Stimulated activated CD8-positive, alpha-beta memory T cell treated with anti-CD3 and anti-CD28 coated beads, Interleukin-15, amount 100 ng/mL, for 4 hours (primary cell): ENCODE measurements at places on chromosomes 13 and 19.

DNA sequence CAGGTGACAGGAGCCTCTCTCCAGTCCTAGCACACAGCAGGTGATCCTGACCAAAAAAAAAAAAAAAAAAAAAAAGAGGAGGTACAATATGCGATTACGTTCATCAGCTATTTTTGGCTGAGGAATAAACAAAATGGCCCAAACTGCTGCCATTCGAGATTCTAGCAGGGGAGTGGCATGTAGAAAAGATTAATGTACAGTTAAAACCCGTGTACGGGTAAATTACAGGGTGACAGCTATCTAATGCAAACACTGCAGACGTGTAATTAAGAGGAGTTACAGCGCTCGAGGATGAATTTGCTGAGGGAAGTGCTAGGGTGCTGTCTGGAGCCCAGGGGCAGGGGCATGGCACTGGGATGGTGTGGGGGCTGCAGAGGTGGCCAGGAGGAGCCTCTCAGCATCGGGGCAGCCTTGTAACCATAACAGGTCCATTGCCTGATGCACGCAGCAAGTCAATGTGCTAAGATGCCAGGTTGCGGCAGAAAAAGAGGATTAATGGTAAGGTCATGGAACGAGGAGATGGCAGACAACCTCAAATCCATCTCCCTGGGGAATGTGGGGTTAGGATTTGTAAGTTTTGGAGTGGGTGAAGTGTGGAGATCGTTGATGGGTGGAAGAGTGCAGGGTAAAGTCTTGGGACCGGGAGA lies 17.4 kb downstream of the CHST8 start:
- DNase-seq = no peak

GRCh38 chr13:36919171-36919832 lies 736 bp downstream of the SMAD9 start:
- no peak for DNase-seq

DNA sequence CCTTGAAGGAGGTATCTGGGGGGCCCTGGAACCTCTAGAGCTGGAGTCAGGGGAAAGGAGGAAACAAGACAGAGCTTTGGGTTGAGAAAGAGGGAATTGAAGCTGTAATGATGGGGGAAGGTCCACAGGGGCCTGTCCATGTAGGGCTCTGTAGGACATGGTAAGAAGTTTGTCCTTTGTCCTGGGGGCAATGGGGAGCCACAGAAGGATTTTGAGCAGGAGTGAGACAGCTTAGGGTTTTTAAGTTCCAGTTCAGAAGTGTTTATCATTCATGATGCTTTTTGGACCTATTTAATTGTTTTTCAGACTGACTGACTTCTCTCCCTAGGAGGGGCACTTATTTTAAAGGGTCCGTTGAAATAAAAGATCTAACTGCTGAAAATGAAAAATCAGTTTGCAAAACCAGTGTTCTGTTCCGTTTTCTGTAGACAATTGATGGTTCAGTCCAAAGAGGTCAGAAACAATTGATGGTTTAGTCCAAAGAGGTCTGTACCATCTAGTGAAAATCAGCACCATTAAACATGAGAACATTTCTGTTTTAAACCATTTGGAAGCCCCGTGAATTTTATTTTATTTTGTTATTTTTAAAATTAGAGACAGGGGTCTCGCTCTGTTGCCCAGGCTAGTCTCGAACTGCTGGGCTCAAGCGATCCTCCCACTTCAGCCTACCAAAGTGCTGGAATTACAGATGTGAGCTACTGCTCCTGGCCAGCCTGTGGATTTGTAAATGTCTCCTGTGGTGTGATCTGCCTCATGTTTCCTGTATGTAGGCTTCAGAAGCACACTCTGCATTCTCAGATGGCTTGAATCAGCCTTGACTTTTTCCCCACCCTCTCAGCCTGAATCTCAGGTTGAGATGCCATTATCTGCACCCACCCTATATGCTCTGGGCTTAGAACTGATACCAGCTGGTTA lies 8.4 kb downstream of the PLD3 start:
- no peak for DNase-seq

DNA sequence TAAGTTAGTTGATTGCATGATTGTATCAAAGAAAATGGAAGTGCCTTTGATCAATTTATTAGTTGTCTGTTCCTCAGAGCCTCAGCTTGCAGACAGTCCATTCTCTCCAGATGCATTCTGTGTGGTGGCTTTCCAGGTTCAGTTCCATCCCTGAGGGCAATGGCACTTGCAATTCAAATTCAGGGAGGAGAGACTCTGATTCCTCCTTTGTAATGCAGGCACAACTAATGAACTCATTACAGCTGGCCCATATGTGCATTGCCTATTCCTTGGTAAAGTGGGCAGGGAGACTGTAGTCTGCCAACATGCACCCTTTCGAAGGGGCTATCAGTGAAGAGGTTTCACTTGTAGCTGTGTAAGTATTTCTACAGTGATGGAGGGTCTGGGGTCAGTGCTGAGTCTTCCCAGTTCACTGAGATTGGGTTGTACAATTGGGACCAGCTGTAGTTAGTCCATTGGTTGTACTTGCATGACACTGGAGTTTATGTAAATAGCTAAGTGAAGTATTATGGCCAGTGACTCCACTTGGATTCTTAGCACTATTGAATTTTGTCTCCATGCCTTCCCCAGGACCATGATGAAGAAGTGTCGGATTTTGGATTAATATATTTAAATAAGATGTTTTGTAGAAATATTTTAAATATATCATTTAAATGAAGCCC lies 401.7 kb downstream of the GPC6 start:
- DNase-seq = no peak

- DNase-seq = no peak
Observed at GRCh38 chr13:106617561-106617960, 49.6 kb upstream of the ARGLU1 start.

GRCh38 chr13:70191034-70191433 lies 82.8 kb upstream of the KLHL1 start:
- DNase-seq = no peak

DNA sequence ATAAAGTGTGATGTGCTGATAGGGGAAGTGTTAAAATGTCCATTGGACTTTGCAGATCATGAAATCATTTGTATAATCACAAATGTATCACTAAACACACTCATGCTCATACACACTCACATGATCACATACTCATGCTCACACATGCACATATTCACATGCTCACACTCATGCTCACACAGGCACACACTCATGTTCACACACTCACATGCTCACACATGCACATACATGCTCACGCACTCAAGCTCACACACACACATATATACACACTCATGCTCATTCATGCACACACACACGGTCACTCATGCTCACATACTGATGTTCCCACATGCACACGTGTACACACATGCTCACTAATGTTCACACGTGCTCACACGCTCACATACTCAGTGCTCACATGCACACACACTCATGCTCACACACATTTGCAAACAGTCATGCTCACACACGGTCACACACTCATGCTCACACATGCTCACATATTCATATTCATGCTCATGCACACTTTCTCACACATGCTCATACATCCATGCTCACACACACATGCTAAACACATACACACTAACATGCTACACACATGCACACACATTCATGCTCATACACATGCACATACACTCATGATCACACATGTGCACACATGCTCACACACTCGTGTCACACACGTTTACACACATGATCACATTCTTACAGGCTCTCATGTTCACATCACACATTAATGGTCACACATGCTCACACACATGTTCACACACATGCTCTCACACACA lies 116.7 kb upstream of the GJB6 start:
- no peak for DNase-seq

GRCh38 chr13:51396352-51396751 lies 56.5 kb downstream of the INTS6 start:
- no peak for DNase-seq

DNA sequence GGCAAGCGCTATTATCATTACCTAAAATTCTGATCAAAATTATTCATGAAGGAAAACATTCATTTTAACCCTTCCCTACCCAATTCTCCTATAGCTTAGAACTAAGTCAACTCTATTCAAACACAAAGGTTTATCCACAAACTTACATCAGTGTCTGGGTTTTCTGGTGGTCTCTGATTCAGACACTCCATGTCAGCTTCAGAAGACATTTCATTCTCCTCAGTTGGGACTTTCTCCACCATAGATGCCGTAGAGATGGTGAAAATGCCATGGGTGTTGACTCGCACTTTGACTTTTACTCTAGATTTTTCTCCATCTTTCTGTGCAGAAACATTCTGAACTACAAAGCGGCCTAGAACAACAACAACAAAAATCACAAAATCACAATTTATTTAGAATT lies 16.3 kb downstream of the HSPH1 start:
- no peak for DNase-seq

DNA sequence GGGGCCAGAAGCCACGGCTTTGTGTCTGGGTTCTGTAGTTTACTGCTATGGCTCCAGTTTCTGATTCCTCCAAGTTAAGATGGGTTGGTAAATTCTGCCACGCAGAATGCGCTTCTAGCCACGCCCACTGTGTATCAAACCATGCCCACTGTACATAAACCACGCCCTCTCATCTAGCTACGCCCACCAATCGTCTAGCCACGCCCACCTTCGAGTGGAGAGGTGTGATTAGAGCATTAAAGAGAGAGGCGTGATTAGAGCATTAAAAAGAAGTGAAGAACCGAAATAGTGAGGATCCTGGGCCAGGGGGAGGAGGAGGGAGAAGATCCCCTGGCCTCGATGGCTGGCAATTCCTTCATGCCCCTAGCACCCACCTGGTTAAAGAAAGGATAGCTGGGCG lies 43.7 kb upstream of the ADGRE5 start:
- no peak for DNase-seq

DNA sequence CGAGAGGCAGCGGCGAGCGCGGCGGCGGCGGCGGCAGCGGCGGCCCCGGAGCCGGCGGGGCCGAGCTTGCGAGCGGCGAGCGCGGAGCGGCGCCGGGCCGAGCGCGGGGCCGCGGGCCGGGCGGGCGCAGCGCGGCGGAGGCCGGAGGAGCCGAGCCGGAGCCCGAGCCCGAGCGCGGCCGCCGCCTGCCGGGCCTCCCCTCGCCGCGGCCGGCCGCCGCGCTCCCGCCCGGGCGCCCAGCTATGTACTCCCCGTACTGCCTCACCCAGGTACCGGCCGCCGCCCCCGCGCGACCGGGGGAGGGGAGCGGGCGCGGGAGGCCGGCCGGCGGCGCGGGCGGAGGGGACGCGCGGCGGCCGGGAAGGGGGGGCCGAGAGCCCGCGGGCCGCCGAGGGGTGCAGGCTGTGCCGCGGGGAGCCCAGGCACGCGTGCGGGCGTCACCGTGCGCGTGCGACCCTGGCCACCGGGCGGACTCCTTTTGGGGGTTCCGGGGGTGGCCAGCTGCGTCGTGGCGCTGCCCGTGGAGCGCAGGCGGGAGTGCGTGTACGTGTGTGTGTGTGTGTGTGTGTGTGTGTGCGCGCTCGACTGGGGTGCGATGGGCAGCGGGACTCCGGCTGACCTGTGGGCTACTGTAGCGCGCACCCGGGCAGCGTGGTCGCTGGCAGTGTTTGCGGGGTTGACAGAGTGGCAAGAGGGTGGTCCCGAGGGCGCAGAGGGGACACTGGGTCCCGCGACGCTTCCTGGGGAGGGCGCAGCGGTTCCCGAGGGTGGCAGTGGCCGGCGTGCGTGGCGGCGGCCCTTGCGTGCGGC lies 526 bp downstream of the NFIX start:
- no peak for DNase-seq

DNA sequence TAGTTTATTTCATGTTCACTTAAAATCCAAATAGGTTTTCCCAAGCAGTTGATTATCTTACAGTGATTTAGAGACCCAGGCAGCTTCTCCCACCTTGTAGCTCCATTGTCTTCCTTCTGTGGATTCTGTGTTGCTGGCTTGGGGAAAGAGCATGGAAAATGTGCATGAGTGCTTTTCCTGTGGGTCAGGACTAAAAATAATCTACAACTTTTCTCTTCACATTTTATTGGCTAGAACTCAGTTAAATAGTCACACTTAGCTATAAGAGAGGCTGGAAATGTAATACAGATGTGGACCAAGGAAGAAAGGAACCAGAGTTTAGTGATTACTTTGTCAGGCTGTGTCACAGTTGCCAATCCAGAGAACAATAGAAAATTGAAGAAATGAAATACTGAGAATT lies 198.8 kb downstream of the NBEA start:
- DNase-seq = no peak

DNA sequence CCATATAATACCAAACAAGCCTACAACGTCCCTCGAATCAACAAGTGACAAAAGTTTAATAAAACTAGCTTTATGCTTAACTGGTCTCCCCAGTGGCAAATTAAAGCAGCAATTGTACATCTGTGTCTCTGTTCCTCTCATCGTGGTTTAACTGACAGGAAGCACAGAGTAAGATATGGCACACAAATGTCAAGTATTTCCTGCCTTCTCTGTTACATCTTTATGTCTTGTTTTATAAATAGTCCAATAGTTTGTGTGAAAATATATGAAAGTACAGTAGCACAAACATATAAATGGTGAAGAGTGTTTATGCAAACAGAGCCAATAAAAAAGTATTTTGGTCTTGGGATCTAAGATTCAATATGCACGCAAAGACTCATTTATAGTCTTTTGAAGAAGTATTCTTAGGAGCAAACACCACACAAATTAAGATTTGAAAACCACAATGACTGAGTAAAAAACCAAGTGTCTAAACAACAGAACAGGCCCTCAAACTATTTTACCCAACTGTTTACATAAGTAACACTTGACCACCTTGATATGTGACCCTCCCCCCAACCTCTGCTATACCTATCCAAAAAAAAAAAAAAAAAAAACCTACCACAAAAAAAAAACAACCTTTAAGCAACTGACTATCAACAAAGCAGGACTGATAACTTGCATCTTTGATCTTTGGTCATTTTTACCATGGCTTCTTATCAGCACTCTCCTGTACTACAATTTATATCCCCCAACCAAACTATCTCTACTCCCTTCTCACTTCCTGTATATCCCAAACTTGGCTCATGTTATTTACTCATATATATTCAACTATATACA lies 14.0 kb downstream of the ELF1 start:
- no peak for DNase-seq

GRCh38 chr13:106530980-106531481 lies 4.4 kb downstream of the EFNB2 start:
- no peak for DNase-seq

DNA sequence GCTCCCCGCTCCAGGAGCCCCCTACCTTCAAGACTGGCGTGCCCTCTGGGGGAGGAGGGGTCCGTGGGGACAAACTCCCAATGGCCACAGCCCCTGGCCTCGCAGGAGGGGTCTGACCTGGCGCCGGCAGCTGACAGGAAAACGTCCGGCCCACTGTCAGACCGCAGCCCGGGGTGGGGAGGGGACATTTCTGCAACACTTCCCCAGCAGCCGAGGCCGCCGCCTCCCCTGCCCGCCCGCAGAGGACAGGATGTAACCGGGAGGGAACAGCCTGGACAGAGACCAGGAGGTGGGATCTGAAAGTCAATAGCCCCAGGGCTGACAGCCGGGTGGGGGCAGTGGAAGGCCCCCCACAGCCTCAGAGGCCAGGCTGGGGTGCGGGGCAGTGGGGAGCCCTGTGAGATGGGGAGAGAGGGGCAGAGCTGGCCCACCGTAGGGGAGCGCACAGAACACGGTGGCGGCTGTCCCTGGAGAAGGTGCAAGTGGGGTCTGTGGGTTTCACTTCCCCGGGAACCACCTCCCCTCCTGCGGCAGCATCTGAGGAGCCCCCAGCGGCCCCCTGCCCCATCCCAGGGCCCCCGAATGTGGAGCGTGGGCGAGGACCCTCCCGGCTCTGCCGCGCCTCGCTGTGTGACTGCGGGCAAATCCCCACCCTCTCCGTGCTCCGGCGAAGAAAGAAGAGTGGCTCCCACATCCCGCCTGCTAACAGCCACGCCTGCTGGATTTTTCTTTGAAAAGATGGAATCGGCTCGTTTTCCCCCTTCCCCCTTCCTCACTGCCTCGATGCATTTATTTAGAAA lies at the start of gene PEAK3:
Gene PEAK3 (minus strand): TSS at position 114 of the 800 bp plus-strand sequence. CDS start 1,244 bp downstream, outside the sequence.
- DNase-seq = no peak
